ENCODE measurements at places on chromosomes 7 and 10.

GRCh38 chr10:70274643-70275042 is 9.2 kb downstream of the NPFFR1 start:
- DNase-seq: no peak

GRCh38 chr7:23471106-23471859 is 992 bp upstream of the IGF2BP3 start:
- no peak for DNase-seq

- DNase-seq: no peak
Observed at GRCh38 chr7:86963599-86964230, 95.7 kb downstream of the ELAPOR2 start.

DNA sequence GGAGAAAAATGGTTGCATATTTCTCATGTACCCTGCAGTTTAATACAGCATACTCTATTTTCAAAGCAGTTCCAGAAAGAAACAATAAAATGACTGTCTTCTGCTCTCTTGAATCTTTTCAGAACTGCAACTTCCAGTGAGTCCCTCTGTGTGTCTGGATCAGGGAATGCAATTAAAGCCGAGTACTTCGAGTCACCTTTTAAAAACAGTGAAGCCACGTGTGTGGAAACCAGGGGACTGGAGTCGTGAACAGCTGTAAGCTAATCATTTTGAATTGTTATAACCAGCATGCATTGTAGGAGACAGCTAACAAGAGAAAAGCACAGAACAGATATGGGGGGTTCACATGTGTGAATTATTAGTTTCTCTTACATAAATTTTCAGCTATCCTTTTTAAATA is 109.1 kb downstream of the CPED1 start:
- DNase-seq: no peak

DNA sequence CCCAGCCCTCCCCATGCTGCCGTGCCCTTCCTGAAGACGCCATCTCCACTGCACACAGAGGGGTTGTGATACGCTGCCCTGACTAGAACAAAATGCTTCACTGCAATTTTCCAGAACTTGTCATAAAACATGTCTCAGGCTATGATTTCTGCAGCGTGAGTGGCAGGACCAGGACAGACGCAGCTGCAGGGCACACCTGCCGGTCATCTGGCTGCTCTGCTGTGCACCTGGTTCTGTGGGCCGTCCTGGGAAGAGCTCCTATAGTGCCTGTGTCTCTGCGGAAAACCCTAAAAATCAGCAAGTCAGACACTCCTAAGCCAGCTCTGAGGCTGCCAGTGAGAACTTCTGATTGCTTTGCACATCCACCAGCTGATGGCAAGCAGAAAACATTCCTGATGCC is 39.7 kb upstream of the DIP2C start:
- DNase-seq: no peak

DNA sequence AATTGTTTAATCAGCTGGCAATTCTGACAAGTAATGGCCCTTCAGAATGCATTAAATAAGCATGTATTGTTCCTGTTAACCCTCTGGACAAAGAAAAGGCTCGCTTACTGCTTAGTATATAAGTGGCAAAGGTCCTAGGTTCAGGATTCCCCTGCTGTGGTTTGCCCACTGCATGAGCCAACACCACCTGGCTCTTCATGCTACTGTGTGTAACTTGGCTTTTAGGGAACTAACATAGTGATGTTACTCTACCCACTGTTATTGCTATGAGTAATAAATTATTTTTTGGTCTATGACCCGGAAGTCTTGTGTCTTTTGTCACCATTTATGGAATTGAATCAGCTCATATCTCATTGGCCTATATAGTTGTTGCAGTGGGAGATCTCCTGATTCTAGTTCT is 791.7 kb upstream of the PHF14 start:
- DNase-seq: no peak

DNA sequence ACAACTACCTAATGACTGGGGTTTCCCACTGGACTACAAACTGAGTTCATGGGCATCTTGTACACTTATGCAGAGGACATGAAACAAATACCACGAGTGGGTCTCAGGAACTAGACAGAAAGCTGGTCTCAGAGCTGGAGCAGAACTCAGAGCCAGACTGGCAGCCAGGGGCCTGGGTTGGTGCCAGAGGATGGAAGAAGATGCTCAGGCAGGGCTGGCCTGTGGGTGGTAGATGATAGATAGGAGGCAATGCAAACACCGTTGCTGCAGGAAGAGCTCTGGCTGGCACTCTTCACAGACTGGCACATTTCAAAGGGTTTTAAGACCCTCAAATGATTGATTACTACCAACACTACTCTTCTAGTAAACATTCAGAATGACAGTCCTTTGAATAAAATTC is 28.8 kb downstream of the ENO4 start:
- DNase-seq: no peak

DNA sequence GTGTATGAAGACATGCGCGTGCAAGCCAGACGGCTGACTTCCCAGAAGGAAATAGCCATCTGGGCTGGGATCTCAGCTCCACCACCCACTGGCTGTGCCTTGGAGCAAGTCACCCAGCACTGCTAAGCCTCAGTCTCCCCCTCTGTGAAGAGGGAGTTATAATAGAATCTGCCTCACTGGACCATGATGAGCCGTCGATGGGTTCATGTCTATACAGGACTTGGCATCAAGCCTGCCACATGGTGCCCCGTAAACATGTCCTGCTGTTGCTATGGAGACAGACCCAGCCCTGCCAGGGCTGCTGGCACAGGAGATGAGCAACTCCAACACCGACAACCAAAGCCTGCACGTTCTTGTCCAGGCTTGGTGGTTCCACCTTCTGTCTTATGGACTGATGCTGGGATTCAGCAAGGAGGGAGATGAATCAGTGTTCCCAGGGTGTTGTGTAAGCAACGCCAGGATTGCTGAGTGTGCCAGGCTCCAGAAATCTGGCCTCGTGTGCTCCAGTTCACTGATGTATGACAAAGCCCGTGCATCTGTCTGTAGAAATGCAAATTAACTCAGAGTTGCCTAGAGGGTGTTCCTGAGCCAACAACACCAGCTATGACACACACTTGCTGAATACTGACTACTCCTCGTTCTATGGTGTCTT is 5.6 kb downstream of the GPR15LG start:
- DNase-seq: no peak

GRCh38 chr10:106830471-106830870 is 334.0 kb downstream of the SORCS1 start:
- no peak for DNase-seq

GRCh38 chr7:36563706-36564327 is 160.5 kb downstream of the AOAH start:
- no peak for DNase-seq

DNA sequence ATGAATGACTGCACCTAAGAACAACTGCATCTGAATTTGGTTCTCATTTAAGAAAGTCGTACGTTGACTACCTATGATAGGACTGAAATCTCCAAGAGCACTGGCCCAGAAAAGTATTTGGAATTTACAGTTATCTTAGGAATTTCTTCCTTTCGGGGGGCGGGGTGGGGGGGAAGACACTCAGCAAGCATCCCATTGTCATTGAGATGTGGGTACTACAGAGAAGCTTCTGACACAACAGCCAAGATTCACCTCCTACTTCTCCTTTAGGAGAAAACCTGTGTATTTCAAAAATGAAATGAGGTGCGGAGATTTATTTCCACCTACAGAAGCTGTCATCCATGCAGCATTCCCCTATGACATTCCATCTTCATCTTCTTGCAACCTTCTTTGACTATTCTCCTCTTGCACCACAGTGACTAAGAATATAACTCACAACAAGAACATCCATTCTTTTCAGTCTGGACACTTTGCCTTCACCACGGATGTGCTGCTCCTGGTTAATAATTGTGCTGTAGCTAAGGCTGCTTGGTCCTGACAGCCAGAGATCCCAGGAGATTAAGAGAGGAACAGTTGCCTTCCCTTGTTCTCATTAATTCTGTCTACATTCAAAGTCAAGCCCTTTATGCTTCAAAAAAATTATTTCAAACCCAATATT is 98.4 kb upstream of the FRMD4A start:
- DNase-seq: no peak

DNA sequence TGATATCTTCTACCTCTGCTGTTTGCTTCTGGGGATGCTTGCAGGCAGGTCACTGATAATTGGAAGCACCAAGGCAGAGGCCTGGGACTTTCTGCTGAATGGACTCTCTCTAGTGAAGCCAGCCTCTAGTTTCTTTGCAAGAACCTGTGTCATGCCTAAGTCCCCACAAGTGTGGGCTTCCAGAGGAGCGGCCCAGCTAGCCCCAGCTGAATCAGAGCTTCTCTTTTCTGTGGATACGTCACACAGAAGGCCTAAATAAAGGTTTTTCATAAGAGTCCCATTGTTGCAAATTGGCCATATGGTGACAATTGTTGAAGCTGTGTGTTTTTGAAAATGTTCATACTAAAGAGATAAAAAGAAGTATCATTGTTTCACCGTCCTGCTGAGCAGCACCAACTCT is 6.8 kb upstream of the OPALIN start:
- no peak for DNase-seq

- no peak for DNase-seq
Observed at GRCh38 chr7:79912213-79912633, 222.4 kb upstream of the GNAI1 start.

DNA sequence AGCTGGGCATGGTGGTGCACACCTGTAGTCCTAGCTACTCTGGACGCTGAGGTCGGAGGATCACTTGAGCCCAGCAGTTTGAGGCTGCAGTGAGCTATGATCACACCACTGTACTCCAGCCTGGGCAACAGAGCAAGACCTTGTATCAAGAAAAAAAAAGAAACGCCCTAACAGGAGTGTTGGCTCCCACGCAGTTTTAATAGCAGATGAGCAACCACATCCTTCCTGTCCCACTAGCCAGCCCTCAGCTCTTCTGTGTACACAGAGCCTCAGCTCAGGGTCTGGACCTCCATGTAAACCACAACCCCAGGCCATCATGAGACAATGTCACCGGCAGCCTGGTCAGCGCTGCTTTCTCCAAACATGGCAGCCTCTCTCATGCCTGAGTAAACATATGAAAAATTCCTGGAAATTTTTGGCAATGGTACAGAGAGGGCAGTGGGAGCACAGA is 108.2 kb downstream of the PIP4K2A start:
- peak; percentile 14 for DNase-seq

DNA sequence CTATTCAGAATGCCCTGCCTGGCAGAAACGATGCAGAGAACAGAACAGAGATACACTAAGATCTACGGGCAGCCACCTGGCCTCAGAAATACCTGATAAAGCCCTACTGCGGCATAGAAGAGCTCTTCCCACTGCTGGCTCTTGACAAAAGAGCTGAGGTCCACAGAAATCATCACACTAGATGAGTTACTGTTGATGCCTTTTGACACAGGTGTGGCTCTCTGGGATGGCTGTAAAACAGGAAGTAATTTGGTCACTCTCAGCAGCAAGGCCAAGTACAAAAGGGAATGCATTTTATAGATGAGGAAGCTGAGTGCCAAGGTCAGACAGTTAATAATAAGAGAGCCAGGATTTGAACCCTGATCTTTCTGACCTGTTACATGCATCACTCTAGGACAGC is 35.0 kb upstream of the ACSL5 start:
- no peak for DNase-seq

DNA sequence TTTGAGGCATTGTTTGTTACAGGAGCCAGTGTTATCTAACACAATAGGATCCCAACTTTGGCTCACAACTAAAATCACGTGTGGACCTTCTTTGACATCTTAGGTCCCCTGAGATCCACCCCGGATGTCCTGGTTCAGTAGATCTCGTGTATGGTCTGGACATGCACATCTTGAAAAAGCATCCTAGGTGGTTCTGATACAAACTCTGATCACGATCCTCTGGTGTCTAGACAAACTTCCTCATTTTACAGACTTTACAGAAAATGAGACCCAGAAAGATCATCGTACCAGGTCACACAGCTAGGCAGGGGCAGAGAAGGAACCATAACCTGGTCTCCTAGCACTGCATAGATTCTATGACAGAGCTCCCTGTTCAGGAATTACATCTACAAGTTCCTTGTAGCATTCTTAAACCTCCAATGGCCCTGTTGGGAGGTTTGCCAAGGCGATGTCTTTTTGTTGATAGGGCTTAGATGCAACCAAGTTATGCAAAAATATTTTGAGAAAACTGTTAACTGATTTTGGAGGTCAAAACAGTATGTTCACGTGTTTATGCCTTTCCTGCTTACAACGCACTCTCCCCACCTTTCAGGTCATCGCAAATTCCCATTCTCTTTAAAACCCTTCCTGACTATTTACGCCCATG is 30.8 kb upstream of the CHST15 start:
- DNase-seq: no peak

- no peak for DNase-seq
Observed at GRCh38 chr7:137169282-137169698, 174.2 kb downstream of the PTN start.

GRCh38 chr7:22193450-22193983 is 163.4 kb downstream of the RAPGEF5 start:
- no peak for DNase-seq

DNA sequence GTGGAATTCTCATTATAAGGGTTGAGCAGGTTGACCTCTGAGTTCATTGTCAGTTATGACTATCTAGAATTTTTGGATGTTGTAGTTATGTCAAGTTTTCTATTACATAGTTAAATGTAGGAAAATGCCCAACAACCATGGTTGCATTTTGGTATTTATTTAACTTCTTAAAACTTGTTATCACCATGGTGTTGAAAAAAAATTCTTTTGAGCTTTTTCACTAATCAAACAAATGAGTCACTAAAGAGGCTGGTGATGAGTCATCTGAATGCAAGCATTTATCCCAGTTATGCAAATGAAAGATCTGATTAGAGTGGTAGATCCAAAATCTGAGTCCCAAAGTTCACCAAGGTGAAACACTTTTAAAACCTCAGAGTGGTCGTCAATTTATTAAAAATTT is 624.7 kb upstream of the IGFBP3 start:
- no peak for DNase-seq

- no peak for DNase-seq
Observed at GRCh38 chr10:130246113-130246512, 109.9 kb downstream of the GLRX3 start.

DNA sequence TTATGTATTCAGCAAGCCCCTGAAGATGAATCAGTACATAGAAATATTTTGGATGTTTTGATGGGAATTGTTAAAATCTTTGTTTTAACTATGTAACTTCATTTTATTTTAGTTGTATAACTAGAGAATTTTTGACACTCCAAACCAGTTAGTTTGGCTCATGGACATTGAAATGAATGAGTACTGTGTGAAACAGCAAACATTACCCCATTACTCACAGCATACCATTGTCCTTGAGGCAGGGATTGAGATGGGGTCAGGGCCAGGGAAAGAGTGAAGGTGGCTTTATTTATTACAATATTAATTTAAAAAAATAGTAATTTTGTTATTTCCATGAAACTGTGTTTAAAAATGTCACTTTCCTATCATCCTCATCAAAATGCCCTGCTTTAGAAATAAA is 4.8 kb upstream of the BMPER start:
- DNase-seq: no peak

DNA sequence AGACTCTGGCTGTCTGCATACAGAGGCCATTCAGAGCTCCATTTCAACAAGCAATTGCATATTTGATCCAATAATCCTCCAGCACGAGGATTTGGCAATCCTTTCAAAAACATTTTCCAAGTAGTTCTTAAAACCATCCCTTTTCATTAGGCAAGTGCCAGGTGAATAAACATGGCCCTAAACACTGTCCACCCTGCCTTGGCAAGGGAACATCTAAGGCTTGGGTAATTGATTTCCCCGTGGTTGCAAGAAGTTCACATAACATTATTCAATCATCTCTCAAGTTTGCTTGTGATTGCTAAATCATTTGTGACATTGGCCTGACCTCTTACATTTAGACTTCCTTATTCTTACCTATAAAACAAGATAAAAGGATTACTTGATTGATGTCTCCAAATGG is 175.2 kb downstream of the CTTNBP2 start:
- DNase-seq: no peak

GRCh38 chr10:115963848-115964247 is 309.2 kb downstream of the GFRA1 start:
- no peak for DNase-seq

GRCh38 chr7:47478926-47479711 is 102.8 kb downstream of the TNS3 start:
- no peak for DNase-seq

All from activated T-cell treated with anti-CD3 and anti-CD28 coated beads for 1 hour (primary cell).